Activated CD4-positive, alpha-beta T cell treated with anti-CD3 and anti-CD28 coated beads for 36 hours (primary cell): ENCODE measurements at places on chromosomes 4 and X. TPM values are rescaled to one million over a fixed set of nuclear protein-coding genes. Genes with fewer than 3 reads are reported as not detected.

MSX1 gene
- not detected for total RNA-seq

- no peak for DNase-seq
These were observed 512.2 kb upstream of the INTU start for GRCh38 chr4:127120441-127121090.

GRCh38 chr4:112807083-112807482 is 170.1 kb downstream of the LARP7 start:
- no peak for DNase-seq

SGMS2 gene
- total RNA-seq, result 1.8 TPM

DNA sequence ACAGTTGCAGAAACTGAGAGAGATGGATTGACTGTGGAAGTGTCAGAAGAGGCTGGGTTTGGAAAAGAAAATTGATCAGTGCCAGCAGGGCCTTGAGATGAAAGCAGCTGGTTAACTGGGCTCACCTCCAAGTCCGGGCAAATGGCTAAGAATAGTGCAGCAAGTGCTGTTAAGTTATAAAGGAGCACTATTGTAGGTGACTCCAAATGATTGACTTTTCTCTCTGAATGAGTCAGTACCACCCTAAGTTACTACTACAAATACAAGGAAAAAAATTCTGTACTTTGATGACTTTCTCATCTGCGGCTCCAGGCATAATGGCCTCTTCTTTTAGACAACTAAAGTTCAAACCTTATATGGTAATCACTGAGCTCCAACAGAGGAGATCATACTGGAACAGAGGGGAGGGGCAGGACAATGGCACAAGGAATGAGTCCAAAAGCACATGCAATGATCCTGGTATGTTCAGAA is 733.4 kb upstream of the INTU start:
- no peak for DNase-seq

GBA3 gene
- not detected for total RNA-seq

SLIT2 gene
- not detected for total RNA-seq

DNA sequence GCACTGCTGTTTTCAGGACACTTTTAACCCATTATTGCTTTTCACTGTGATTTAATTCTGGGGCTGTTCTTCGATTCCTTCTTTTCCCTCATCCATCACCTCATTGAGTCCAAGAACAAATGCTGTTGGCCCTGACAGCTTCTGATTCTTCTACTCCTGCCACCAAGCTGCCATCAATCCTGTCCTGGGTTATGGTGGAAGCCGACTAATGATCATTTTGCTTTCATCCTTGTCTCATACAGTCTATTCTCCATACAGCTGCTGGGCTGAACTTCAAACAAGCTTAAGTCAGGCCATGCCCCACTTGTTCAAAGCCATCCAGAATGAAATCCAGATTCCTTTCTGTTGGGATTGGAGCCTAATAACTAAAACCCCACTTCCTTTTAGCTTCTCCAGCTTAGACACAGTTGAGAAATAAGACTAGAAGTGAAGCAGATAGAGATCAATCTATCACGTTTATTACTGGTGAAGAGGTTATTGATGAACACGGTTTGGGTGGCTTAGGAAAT is 161.9 kb downstream of the STK32B start:
- no peak for DNase-seq

DNA sequence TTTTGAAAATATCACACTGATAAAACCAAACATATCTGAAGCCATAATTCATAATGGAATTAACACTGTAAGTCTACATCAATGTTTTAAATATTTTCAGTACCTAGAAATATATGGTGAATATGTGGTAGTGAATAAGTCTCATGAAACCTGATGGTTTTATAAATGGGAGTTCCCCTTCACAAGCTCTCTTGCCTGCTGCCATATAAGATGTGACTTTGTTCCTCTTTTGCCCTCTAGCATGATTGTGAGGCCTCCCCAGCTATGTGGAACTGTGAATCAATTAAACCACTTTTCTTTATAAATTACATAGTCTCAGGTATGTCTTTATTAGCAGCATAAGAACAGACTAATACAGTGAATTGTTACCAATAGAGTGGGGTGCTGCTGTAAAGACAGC is 536.8 kb upstream of the GALNT7 start:
- DNase-seq, result no peak

DNA sequence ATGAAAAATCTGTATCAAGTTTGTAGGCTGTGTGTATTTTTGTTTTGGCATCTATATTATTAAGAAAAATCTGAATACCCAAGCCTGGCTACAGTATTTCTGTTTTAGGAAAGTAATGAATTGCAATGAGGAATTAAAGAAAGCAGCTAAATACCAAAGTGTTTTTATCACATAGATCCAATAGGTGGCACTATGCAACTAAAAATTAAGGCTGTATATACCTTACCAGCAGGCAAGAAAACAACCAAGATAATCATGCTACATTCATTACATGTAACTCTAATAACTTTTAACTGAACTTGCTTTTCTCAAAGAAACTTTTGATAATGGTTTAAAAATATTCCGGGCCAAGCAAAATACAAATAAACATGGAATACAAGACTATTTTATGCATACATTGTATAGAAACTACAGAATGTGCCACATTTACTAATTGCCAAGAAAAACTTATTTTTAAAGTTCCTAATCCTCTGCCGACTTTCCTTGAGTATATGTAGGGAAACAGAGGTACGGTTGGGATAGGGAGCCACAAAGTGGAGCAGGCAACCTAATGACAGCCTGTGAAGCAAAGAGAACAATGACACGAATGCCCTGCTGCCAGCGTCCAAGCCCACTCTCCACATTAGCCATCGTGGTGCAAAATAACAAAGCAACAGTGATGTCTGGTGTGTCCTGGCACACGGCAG is 63.7 kb downstream of the SEC24D start:
- no peak for DNase-seq

DNA sequence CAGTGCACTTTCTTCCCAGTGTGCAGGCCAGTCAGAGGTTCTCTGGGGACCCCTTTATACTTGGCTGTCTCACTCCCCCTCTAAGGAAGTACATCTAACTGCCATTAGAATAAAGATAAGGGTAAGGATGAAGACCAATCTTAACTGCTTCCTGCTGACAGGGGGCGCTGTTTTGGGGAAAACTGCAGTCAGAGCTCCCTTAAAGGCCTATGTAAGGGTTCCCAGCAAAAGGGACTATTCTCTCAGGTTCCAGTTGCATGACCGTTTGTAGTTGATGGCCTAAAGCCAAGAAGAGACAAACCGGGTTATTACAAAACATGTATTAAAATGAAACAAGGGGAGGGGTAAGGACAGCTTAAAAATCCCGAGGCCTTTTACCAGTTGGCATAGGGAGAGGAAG is 115.6 kb upstream of the SPIN4 start:
- DNase-seq, result no peak

DNA sequence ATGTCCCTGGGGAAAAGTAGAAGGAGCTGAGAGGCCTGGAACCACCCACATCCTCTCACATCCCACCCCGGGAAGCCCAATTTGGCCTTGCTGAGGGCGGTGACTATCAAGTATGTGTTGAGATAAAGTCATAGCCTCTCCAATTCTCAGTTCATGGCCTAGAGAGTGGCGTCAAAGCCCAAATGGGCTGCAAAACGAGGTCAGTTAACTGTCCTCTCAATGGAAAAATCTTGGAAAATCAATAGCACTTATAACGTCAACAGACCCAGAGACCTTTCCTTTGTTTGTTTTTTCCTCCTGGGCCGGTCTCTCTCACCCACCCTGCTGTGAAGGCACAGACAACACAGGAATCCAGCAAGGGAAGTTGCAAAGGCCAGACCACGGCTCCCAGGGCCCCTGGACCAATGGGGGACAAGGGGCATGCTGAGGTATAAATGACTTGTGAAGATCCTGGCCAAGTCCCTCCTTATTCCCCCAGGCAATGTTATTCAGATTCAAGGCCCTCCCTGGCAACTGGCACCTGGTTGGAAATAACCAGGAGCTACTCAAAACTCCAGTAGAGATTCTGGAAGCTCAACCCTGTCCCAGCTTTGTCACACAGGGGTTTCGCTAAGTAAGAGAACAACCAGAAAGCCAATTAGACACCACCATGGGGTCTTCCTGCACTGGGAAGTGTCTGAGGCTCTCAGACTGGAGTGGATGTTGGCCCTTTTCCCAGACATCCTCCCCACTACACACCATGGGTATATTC is 38.6 kb downstream of the TSC22D3 start:
- DNase-seq, result no peak

- no peak for DNase-seq
These were observed 41.8 kb upstream of the UGT2B15 start for GRCh38 chr4:68712207-68712606.

- no peak for DNase-seq
These were observed 71.1 kb downstream of the BMPR1B start for GRCh38 chr4:94828882-94829281.

DNA sequence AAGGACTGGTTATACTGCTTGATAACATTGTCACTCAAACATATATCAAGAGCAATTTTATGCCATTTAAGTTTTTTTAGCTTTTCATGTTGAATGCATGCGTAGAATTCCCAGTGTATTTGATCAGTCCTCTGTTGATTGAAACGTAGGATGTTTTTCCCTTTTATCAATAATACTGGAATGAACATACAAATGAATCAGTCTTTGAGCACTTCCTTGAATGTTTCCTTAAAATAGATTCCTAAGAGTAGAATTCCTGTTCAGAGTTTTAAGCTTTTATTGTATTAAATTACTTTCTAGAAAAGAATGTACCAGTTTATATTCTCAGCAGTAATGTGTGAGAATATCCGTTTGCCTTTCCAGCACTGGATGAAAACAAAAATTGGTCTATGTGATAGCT is 37.8 kb downstream of the ADD1 start:
- no peak for DNase-seq

- no peak for DNase-seq
These were observed 56.9 kb upstream of the GPRIN3 start for GRCh38 chr4:89364541-89364940.

SOX3 gene
- total RNA-seq, result not detected

EOLA2 gene
- total RNA-seq, result 27.7 TPM

- DNase-seq, result peak; percentile 72
These were observed 30.4 kb downstream of the ELF4 start for GRCh38 chrX:130079824-130080406.

BLOC1S4 gene
- 10.1 TPM for total RNA-seq

GRCh38 chrX:43436517-43436916 is 219.6 kb upstream of the MAOA start:
- DNase-seq, result no peak

DNA sequence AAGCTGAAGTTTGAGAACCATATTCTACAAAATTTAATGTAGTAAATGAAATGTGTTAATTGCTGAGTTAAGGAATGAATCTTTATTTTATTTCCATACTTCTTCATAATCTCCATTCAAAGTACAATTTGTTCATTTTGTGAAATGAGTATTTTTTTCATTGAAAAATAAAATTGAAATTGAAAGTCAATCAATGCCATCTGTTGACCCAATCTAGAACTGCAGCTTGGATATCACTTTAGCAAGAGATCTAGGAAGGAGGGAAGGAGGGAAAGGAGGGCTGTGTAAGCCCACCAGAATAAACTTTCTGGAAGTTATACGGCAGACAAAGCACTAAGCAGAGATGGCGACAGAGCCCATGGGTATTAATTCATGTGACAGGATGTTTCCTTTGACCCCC is 128.4 kb downstream of the ZMAT1 start:
- DNase-seq, result no peak

DNA sequence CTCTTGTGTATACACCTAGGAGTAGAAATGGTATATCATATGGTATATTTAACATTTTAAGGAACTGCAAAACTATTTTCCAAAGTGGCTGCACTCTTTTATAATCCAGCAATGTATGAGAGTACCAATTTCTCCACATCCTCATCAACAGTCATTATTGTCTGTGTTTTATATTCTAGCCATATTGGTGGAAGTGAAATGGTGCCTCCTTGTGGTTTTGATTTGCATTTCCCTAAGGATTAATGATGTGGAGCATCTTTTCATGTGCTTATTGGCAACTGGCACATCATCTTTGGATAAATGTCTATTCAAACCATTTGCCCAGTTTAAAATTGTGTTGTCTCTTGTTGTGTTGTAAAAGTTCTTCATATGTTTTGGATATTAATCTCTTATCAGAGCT is 9.6 kb downstream of the BMP15 start:
- no peak for DNase-seq

GRCh38 chr4:169385376-169385775 is 114.6 kb upstream of the SH3RF1 start:
- no peak for DNase-seq

RNF212 gene
- 5.6 TPM for total RNA-seq
